AG20443 (cell line): ENCODE measurements at places on chromosomes 13 and 19.

DNA sequence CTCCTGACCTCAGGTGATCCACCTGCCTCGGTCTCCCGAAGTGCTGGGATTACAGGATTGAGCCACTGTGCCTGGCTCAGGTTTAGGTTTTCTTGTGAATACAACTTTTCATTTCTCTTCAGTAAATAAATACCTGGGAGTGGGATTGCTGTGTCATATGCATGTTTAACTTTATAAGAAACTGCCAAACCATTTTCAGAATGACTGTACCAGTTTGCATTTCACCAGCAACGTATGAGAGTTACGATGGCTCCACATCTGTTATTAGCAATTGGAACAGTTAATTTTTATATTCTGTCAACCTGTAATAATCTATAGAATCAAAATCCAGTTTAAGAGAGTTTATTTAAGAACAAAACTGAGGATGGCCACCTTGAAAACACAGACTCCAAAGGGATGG lies 52.2 kb downstream of the TEX26 start:
- no peak for DNase-seq

- peak; percentile 36 for DNase-seq
These were observed 2.1 kb downstream of the NECTIN2 start for GRCh38 chr19:44848036-44848811.

GRCh38 chr13:113448545-113448884 lies 4.8 kb downstream of the ADPRHL1 start:
- no peak for DNase-seq

DNA sequence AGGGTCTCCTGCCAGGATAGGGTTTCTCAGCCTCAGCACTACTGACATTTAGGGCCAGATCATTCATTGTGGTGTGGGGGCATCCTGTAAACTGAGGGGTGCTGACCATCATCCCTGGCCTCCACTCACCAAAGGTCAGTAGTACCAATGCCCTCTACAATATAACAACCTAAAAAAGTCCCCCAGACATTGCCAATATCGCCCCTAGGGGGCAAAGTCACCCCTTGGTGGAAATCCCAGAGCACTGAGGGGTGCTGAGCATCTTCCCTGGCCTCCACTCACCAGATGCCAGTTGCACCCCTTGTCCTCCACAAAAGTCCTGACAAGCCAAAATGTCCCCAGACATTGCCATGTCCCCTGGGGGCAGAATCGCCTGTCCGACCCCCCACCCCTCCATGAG lies 21.6 kb downstream of the CPAMD8 start:
- DNase-seq, result no peak

- DNase-seq, result no peak
These were observed 11.8 kb downstream of the NLRP12 start for GRCh38 chr19:53812335-53812734.

- DNase-seq, result no peak
These were observed 1485.3 kb downstream of the PCDH9 start for GRCh38 chr13:65744836-65745235.

DNA sequence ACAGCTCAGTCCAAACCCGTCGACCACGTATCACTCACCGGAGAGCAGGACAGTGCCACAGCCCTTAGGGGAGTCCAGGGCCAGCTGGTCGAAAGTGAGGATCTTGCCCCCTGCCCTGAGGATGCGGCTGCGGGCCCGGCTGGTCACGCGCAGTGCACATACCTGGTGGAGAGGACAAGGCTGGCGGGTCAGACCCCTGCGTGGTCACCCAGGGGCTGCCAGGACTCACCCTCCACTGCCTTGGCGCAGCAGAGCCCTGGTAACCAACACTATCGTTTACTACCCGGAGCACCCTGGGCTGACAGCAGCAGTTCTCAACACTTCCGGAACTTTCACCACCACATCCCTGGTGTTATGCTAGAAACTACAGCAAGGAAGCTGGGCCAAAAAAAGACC lies 1.2 kb upstream of the FAM83E start:
- DNase-seq, result no peak

GRCh38 chr19:5844456-5845433 lies 5.2 kb upstream of the FUT6 start:
- no peak for DNase-seq

GRCh38 chr13:94390881-94391280 lies 88.6 kb downstream of the DCT start:
- DNase-seq, result peak; percentile 40

DNA sequence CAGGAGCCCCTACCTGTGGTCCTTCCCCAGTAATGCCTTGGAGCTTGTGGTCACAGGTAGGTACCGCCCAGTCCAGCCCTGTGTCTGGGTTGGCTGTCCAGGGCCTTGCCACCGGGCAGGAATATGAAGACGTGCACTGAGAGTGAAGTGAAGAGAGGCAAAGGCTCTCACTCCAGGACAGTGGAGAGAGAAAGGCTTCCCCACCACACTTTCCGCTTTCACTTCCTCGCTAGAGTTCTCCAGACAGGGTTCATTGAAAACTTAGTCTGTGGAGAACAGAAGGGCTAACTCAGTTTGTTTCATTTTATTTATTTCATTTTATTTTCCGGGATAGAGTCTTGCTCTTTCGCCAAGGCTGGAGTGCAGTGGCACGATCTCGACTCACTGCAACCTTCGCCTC lies 14.2 kb downstream of the FCAR start:
- no peak for DNase-seq

DNA sequence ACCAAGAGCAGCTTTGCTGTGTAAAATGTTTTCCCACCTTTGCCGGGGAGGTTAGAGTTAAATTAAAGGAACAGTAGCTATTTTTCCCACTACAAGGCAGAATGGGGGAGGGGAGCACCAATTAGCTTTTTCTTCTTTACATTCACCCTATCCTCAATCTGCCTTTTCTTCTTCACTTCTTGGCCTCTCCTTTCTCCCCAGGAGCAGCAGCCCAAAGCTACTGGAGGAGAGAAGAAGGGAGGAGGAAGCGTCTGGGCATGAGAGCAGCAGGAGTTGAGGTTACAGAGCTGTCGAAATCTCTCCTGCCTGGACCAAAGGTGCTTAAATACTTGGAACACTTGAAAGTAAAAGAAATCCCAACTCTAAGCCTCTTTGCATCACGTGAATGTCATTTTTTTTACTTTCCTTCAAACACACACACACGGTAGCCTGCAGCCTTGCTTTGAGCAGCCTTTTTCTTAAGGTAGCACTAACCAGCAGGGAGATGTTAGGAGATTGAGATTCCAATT lies 39.0 kb upstream of the WASF3 start:
- DNase-seq, result no peak

- DNase-seq, result no peak
These were observed 61.2 kb downstream of the CCDC70 start for GRCh38 chr13:51922771-51923480.

GRCh38 chr13:63446329-63446728 lies 2030.7 kb upstream of the PCDH20 start:
- no peak for DNase-seq

GRCh38 chr13:43154156-43154651 lies 130.8 kb downstream of the DNAJC15 start:
- no peak for DNase-seq

GRCh38 chr19:29636553-29637360 lies 28.5 kb upstream of the PLEKHF1 start:
- DNase-seq, result peak; percentile 62

DNA sequence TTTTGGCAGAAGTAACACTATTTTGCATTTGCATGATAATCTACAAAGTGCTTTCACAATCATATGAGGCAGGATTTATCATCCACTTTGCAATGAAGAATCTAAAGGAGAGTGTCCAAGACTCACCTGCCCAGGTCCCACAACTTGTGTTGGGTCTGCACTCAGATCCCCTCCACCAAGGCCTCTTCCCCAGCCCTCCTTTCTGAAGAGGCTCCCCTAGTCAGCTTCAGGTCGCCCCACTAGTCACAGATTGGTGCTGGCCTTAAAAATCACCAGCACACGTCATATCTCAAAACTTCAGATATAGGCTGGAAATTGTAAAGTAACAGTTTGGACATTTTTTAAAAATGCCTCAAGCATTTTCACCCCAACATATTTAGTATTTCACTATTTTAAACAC lies 17.5 kb downstream of the ATP7B start:
- no peak for DNase-seq

- no peak for DNase-seq
These were observed 25.6 kb upstream of the ADGRE1 start for GRCh38 chr19:6861683-6862286.

DNA sequence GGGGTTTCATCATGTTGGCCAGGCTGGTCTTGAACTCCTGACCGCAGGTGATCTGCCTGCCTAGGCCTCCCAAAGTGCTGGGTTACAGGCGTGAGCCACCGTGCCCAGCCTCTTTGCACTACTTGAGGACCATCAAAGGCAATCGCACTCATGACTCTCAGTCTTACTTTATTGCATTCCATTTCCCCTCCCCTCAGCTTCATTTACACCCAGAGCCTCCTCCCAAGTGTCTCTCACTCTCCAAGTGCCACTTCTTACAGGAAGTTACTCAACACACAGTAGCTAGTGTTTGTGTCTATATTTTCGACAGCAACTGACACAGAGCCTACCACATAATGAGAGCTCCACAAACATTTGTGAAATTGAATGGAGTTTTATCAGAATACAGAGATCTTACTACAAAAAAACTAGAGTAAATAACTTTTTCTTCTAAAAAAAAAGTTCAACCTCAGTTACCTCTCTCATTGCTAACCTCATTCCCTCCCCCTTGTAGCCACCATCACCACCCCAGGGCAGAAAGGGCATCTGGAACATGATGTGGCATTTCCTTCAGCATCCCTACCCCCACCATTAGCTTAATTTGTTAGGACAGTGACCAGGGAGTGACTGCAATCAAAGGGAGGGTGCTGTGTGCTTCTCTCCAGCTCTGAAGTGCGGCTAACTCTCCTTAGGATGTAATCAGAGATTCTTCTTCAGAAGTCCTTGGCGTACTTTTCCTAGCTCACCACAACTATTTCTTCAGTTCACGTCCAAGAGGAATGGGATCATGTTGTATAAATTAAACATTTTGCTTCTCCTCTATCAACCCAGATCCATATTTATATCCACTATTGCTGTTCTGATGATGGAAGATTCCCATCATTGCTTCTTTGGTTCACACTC lies 17.0 kb upstream of the RUBCNL start:
- no peak for DNase-seq

- DNase-seq, result peak; percentile 87
These were observed at the start of gene FXYD5 for GRCh38 chr19:35154525-35155406. TSS of gene FXYD5 (plus strand) at chr19:35154735. CDS start at chr19:35155551, 816 bp downstream.

GRCh38 chr19:33445442-33446329 lies 72.2 kb downstream of the CEBPG start:
- no peak for DNase-seq

DNA sequence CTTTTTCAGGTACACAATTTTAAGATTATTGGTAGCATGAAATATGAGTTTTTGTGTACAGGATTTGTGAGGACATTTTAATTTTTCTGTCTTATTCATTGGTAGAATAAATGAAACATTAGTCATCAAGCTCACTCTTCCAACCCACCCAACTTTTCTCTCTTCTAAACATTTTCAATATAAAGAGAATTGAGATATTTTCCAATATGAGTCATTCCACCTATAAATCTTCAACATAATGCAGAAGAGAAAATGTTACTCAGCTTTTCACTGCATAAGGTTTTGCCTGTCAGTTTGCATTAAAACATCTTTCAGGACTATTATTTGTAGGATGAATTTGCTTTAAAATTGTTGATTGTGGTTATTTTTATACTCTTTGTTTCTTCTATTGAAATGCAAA lies 330.7 kb downstream of the PCDH20 start:
- no peak for DNase-seq

GRCh38 chr19:52336117-52336790 lies at the start of gene ZNF610:
TSS of gene ZNF610 (plus strand) at chr19:52336243. CDS start at chr19:52349173, 12,930 bp downstream.
- peak; percentile 99 for DNase-seq

GRCh38 chr19:44671400-44671799 lies at the start of gene CEACAM19:
TSS of gene CEACAM19 (plus strand) at chr19:44671482. CDS start at chr19:44671932, 450 bp downstream.
- no peak for DNase-seq

DNA sequence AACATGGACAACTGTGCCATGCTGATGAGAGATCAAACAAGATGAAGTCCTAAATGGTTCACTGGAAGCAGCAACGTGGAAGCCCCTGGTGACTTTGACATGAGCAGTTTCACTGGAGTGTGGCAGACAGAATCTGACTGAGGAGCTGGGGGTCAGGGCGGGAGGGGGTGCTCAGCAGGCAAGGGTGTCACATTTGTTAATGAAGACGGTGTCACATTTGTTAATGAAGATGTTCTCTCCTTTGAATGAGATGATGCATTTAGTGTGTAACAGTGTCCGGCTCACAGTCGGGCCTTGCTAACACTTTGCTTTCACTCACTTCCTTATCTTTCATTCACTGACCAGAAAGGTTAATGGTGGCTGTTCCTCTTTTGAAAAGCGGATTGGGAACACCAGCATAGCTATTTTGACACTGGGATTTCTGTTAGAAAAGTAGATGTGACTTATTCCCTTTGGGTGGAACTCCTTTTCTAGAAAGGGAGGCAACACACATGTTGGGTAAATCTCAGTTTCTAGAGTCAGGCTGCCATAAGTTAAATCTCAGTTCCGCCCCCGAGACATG lies 693.7 kb downstream of the UQCRFS1 start:
- no peak for DNase-seq

DNA sequence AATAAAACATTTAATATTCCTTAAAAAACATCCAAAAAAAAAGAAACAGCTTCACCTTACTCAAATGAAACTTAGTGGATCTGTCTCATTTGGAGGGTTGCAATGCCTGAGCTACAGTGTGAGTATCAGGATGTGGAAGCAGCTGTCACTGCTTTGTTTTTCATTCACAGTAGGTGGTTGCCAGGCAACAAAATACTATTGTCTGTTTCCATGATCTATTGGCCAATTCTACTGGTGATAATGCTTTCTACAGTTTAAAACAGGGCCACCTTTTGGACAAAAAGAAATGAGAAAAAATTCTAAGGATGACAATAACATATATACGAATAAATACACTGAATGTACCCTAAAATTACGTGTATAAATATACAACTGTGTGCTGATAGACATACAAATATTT lies 3.0 kb downstream of the ENOX1 start:
- DNase-seq, result peak; percentile 24

DNA sequence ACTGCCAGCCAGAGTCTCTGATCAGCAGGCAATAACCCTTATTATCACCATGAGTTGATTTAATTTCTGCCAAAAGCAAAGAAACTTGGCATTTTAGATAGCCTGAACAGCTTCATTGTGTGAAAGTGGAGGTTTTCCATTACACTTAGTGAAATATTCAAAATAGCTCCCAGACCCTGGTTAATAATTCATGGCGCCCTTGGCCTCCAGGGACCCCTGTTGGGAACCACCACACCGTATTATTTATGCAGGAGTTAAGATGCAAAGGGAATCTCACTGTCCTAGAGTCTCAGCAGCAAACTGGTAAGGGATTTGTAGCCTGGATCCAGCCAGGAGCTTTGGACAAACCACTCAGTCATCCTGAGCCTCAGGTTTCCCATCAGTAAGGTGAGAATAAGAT lies 110.0 kb upstream of the PABPC3 start:
- no peak for DNase-seq

GRCh38 chr19:30388819-30389218 lies 16.6 kb downstream of the ZNF536 start:
- no peak for DNase-seq

- no peak for DNase-seq
These were observed 5.8 kb downstream of the CD320 start for GRCh38 chr19:8302357-8302691.

- DNase-seq, result peak; percentile 85
These were observed 933 bp downstream of the ARHGEF7 start for GRCh38 chr13:111115965-111116521.
